Upper lobe of left lung (tissue), 6 donors: ENCODE measurements at places on chromosomes 6 and 20. TPM values are rescaled to one million over a fixed set of nuclear protein-coding genes. Genes with fewer than 3 reads are reported as not detected.
A peak's percentile ranks its signal among the peaks of the same experiment; 100 is the strongest.

DNA sequence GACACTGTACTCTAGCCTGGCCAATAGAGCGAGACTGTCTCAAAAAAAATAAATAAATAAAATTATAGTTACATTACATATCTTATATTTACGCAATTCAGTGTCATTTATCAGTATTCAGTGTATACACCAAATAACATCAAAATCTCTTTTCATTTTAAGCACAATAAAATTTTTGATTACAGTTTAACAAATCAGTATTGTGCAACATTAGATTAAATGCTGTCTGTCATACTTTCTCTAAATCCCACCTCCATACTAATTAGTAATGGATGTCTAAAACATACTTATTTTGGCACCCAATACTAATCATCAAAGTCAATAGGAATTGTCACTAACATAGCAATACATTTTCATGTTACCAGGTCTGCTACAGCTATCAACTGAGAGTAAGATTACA lies 27.4 kb downstream of the IBTK start:
- no peaks in the 10 kb centered on the region for H3K4me1 ChIP-seq
- H3K4me3 ChIP-seq = no peak overlapping the region
- DNase-seq = no peak
- H3K27ac ChIP-seq = no peak overlapping the region
- peaks cover 27% of the 10 kb centered on the region for H3K36me3 ChIP-seq

GRCh38 chr6:75543311-75543710 lies 49.7 kb upstream of the FILIP1 start:
- H3K27me3 ChIP-seq = no peaks in the 10 kb centered on the region
- no peaks in the 10 kb centered on the region for H3K36me3 ChIP-seq
- H3K4me3 ChIP-seq = no peak overlapping the region

DNA sequence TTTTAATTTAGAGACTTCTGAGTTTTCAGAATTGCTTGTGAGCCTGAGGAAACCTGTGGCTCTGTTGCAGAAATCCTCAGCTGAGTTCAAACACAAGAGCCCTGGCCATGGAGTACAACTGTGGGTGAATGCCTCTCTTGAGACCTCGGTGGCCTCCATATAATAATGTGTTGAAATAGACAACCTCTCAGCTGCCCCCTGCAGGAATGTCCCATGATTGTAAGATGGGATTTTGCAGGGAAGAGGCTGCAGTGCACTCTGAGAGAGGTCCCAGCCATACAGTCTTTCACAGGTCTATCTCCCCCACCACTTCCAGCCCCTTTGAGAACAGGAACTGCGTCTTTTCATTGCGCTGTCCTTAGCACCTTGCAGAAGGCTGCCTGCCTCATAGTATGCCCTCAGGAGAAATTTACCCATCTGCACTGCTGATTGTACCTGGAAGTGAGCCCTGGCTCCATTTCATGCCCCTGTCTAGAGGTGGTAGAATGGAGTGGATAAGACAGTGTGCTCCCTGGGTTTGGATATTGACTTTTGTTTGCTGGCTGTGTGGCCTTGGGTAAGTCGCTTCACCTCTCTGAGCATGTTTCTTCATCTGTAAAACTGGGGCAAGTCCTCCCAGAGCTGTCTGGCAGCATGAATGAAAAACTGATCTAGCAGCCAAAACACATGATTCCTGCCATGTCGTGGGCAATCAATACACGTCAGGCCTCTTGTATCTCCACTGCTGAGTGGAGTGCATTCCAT lies 16.8 kb upstream of the CDH22 start:
- no peaks in the 10 kb centered on the region for H3K36me3 ChIP-seq
- H3K4me3 ChIP-seq = no peak overlapping the region
- no peak for DNase-seq
- H3K4me1 ChIP-seq = no peaks in the 10 kb centered on the region

GRCh38 chr20:37096415-37097041 lies 731 bp upstream of the RBL1 start:
- H3K36me3 ChIP-seq = no peaks in the 10 kb centered on the region
- peak overlapping the region; percentile 95 for H3K4me3 ChIP-seq
- DNase-seq = no peak
- peak overlapping the region; percentile 81 for H3K27ac ChIP-seq
- H3K27me3 ChIP-seq = no peaks in the 10 kb centered on the region
- peaks cover 18% of the 10 kb centered on the region for H3K4me1 ChIP-seq

DNA sequence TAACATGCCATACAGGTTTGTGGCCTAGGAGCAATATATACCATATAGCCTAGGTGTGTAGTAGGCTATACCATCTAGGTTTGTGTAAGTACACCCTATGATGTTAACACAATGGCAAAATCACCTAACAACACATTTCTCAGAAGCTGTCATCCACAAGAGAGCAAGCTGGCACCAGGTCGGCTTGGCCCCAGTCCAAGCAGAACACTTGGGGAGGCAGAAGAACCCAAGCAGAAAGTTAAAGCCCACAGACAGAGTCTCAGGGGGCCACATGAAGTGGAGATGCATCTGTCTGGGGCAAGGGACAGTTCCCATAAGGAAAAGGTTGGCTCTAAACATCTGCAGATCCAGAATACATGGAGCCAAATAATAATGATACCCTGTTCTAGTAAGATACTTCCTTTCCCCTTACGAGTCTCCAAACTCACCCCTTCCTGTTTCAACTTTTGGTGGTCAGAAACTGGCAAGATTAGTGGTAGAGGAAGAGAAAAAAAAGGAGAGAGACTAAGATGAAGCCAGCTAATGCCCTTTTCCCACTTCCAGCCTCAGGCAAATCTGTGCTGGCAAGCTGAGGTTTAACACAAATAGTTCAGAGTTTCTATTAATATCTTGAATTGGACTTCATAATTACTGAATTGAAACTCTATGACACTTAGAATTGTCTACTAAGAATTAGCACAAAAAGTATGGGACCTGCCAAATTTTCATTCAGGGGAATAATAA lies 29.5 kb downstream of the TCF21 start:
- H3K27me3 ChIP-seq = no peaks in the 10 kb centered on the region
- DNase-seq = no peak
- H3K4me3 ChIP-seq = no peak overlapping the region
- H3K36me3 ChIP-seq = no peaks in the 10 kb centered on the region

GRCh38 chr20:59688356-59688755 lies 84.0 kb downstream of the PHACTR3 start:
- no peak overlapping the region for H3K4me3 ChIP-seq
- DNase-seq = no peak

DNA sequence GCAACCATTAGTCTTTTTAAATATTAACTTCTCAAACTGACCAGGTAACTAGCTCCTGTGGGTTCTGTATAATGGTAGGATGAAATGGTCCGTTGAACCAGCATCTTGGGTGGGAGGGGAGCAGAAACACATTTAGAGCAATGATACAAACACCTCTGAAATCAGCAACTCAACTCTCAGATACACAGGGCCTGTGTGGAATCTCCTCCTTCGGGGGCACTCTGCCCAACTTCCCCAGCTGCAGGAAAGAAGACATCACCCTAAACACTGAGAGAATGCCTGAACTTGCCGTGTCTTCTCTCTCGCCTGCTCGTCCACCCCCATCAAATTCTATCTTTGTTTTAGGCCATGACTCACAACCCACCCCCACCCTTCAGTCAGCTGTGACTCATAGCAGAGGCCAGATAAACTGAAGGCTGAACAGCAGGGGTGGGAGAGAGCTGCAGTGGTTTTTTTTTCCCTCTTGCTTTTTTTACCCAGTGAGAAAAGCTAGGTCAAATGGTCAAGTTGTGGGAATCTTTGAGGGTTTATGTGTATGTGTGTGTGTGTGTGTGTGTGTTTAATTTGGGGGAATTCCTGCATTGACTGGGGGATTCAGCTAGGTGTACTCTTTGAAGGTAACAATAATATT lies 593.4 kb upstream of the JAG1 start:
- H3K27me3 ChIP-seq = no peaks in the 10 kb centered on the region
- no peak for DNase-seq
- no peak overlapping the region for H3K27ac ChIP-seq
- H3K4me3 ChIP-seq = no peak overlapping the region
- no peaks in the 10 kb centered on the region for H3K36me3 ChIP-seq

DNA sequence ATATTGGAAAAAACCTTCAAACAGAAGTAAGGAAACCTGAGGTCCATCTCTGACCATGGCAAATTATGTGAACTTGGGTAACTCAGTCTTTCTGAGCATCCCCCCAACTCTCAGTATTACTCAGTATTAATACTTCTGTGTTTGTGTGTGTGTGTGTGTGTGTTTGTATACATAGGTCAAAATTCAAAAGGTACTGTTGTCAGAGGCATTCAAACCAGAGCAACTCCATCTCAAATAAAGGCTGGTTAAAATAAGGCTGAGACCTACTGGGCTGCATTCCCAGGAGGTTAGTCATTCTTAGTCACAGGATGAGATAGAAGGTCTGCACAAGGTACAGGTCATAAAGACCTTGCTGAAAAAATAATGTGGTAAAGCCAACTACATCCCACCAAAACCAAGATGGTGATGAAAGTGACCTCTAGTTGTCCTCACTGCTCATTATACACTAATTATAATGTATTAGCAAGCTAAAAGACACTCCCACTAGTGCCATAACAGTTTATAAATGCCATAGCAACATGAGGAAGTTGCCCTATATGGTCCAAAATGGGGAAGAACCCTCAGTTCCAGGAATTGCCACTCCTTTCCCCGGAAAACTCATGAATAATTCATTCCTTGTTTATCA lies 33.3 kb upstream of the SLC22A16 start:
- H3K36me3 ChIP-seq = no peaks in the 10 kb centered on the region
- H3K4me1 ChIP-seq = no peaks in the 10 kb centered on the region

- peak; percentile 67 for DNase-seq
- peak overlapping the region; percentile 55 for H3K4me3 ChIP-seq
- peak overlapping the region; percentile 89 for H3K27ac ChIP-seq
- no peaks in the 10 kb centered on the region for H3K36me3 ChIP-seq
- H3K27me3 ChIP-seq = no peaks in the 10 kb centered on the region
- H3K4me1 ChIP-seq = peaks cover 19% of the 10 kb centered on the region
Measured at GRCh38 chr6:26033085-26033940, 53.9 kb upstream of the HFE start.

DNA sequence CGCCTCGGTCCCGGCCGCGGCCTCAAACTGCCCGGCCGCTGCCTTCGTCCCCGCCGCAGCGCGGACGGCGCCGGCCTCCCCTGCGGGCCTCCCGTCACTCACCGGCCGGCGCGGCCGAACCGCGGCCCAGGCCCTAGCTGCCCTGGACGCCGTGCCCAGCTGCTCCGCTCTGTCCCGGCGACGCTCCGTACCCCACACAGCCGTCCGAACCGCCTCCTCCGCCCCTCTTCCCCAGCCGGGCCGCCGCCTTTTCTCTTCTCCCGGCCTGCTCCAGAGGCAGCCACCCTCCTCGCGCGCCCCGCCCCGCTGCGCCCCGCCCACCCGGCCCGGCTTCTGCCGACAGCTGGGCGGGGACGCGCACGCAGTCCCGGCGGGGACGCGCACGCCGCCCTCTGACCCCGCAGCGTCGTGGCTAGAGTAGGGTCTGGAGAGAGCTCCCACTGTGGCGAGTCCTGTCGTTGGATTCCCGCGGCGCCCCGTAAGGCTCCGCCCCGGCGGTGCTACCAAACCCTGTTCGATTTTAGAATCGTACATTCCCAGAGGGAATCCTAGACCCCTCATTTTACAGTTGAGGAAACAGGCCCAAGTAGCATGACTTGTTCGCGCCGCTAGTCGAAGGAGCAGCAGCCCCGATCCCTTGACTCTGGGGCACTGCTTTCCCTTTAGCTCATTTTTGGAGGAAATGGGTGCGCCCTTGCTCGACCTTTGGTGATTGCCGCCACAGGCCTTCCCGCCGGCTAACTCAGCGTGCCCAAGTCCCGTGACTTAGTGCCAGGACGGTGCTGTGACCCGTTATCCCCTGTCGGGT lies at the start of gene FBXO30:
TSS of gene FBXO30 (minus strand) at position 295 of the 808 bp plus-strand sequence. CDS start 8,390 bp downstream, outside the sequence.
- peaks cover 24% of the 10 kb centered on the region for H3K4me1 ChIP-seq
- H3K27ac ChIP-seq = peak within 1 kb of the TSS; percentile 87
- peak within 1 kb of the TSS; percentile 78 for H3K4me3 ChIP-seq
- no peaks in the 10 kb centered on the region for H3K36me3 ChIP-seq
- H3K27me3 ChIP-seq = no peaks in the 10 kb centered on the region
- DNase-seq = peak; percentile 99

GRCh38 chr6:84460491-84460890 lies 233.0 kb upstream of the CEP162 start:
- H3K4me1 ChIP-seq = no peaks in the 10 kb centered on the region
- no peaks in the 10 kb centered on the region for H3K36me3 ChIP-seq
- no peak overlapping the region for H3K27ac ChIP-seq

DNA sequence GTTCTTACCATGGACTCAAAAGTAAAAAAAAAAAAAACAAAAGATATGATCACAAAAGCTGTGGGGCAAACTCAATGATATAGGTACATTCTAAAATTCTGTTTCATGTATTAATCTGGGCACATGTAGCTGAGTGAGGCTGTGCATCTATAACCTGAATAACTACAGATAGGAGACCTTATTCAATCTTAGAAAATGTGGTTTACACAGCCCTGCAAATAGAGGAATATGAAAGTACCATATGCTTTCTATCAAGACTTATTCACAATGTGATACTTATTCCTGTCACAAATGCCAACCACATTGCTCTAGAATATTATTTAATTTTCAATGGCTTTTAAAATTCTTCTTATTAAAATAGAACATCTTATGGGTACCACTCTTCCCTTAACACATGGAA lies 3.1 kb upstream of the SPACA1 start:
- H3K36me3 ChIP-seq = no peaks in the 10 kb centered on the region
- no peak for DNase-seq
- H3K4me3 ChIP-seq = no peak overlapping the region
- H3K27ac ChIP-seq = no peak overlapping the region

- DNase-seq = no peak
- H3K27ac ChIP-seq = no peak overlapping the region
- peaks cover 20% of the 10 kb centered on the region for H3K4me1 ChIP-seq
- H3K27me3 ChIP-seq = no peaks in the 10 kb centered on the region
- H3K36me3 ChIP-seq = no peaks in the 10 kb centered on the region
Measured at GRCh38 chr6:150617496-150618460, 18.1 kb downstream of the PLEKHG1 start.

- H3K36me3 ChIP-seq = no peaks in the 10 kb centered on the region
- peaks cover 42% of the 10 kb centered on the region for H3K4me1 ChIP-seq
- no peak overlapping the region for H3K4me3 ChIP-seq
- peak overlapping the region; percentile 75 for H3K27ac ChIP-seq
- H3K27me3 ChIP-seq = no peaks in the 10 kb centered on the region
Measured at GRCh38 chr6:6723361-6723760, 134.8 kb downstream of the LY86 start.

DNA sequence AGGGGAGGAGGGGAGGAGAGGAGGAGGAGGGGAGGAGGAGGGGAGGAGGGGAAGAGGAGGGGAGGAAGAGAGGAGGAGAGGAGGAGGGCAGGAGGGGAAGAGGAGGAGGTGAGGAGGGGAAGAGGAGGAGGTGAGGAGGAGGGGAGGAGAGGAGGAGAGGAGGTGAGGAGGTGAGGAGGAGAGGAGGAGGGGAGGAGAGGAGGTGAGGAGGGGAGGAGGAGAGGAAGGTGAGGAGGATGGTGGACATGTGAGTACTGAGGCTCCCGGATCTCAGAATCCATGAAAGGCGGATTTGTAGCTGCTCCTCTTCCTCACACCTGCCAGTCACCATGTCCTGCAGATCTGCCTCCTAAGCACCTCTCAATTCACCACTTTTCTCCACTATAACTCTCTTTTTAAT lies 59.8 kb downstream of the PSMB1 start:
- H3K4me3 ChIP-seq = no peak overlapping the region
- no peak overlapping the region for H3K27ac ChIP-seq
- H3K4me1 ChIP-seq = no peaks in the 10 kb centered on the region
- H3K36me3 ChIP-seq = no peaks in the 10 kb centered on the region
- DNase-seq = no peak
- no peaks in the 10 kb centered on the region for H3K27me3 ChIP-seq

The PNLDC1 gene
- 1.0 TPM for total RNA-seq

The SEL1L2 gene
- not detected for total RNA-seq

The BPIFA1 gene
- 2.2 TPM for total RNA-seq

The C6orf132 gene
- total RNA-seq = 16.3 TPM

The VGLL2 gene
- not detected for total RNA-seq

The RUNX2 gene
- total RNA-seq = 8.4 TPM

The SCUBE3 gene
- 1.1 TPM for total RNA-seq

The ATXN1 gene
- total RNA-seq = 106 TPM

The MRAP2 gene
- 2.4 TPM for total RNA-seq

The RBPJL gene
- total RNA-seq = not detected

The TRIM40 gene
- total RNA-seq = not detected

The SLC2A10 gene
- 5.5 TPM for total RNA-seq

The EEF1A1 gene
- 7,497 TPM for total RNA-seq
